Activated CD8-positive, alpha-beta memory T cell treated with anti-CD3 and anti-CD28 coated beads for 1 hour (primary cell): ENCODE measurements at places on chromosomes 3 and 15.

- DNase-seq: peak; percentile 3
Measured at GRCh38 chr3:12471241-12471640, 13.0 kb upstream of the TSEN2 start.

DNA sequence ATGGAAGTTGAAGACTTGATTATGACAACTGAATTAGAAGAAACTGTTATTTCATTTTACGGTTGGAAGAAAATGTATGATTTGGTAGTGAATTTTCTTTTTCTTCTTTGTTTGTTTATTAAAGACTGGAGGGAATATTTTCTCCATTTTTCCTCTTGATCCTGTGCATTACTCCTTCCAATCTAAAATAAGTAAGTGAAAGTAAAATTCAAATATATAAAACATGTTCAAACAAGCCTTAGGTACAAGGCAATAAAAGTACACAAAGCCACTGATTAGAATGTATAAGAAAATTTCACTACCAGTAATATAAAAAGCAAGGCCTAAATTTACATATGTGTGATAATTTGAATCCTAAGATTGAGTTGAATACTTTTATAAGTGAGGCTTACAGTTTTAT, 181.2 kb upstream of the MME start:
- no peak for DNase-seq

DNA sequence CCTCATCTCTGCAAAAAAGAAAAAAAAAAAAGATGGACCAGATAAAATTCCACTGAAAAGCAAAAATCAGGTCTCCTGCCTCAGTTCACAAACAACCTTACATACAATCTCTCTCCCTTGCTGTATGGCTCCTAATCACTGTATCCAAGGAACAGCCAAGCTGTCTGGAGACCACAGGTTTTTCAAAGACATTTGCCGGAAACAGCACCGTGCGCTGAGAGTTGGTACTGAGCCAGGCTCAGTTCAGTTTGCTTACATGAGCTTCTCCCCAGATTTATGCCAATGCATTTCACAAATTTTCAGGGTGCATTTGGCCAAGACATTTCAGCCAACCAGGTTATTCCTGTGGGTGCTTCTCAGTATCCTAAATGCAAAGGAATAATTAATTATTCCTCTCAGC, 4.1 kb downstream of the ACP3 start:
- DNase-seq: no peak

GRCh38 chr3:187971629-187972028, 182.3 kb upstream of the LPP start:
- DNase-seq: no peak

GRCh38 chr3:42094691-42095391, 3.7 kb downstream of the TRAK1 start:
- DNase-seq: no peak

GRCh38 chr15:78540141-78540870, at the start of gene PSMA4:
PSMA4 (plus strand) TSS chr15:78540444; CDS start chr15:78541928, 1,484 bp downstream.
- peak; percentile 94 for DNase-seq

GRCh38 chr3:116179091-116179490, 266.2 kb downstream of the LSAMP start:
- DNase-seq: no peak

- DNase-seq: no peak
Measured at GRCh38 chr15:91528801-91529200, 324.7 kb upstream of the SLCO3A1 start.

DNA sequence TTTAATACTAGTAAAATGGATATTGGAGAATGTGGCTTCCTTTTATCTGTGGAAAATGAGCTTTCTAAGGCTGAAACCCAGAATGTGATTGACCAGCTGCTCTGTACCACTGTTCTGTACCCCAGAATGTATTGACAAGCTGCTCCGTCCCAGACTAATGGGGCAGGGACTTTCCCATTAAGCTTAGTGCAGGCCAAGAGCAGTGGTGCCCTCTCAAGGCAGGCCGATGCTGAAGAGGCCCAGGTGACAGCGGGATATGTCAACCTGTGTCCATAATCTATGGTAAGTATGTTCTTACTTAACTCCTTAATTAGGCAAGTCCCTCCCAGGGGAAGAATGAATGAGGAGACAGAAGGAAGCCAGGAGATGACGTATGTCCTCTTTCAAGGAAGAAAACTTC, 31.1 kb downstream of the SGO1 start:
- no peak for DNase-seq

DNA sequence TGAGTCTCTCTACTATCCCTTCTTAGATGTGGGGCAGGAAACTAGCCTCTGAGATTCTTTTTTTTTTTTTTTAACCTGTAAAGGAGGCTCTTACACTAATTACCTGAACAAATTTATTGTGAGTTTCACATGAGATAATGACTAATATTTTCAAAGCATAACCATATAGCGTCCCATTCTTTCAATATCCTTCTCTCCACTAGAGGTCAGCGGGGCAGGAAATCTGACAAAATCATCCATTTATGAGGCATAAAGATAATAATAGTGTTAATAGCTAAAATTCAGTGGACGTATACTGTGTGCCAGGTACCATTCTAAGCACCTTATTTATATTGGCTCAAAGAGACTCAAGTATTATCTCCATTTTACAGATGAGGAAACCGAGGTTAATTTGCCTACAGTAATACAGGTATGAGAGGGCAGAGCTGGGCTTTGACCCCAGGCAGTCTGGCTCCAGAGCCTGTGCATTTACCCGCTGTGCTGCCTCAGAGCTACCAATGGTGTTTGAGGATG, 16.3 kb upstream of the SMAD6 start:
- DNase-seq: no peak

GRCh38 chr3:74561881-74562280, 52.6 kb downstream of the CNTN3 start:
- no peak for DNase-seq

DNA sequence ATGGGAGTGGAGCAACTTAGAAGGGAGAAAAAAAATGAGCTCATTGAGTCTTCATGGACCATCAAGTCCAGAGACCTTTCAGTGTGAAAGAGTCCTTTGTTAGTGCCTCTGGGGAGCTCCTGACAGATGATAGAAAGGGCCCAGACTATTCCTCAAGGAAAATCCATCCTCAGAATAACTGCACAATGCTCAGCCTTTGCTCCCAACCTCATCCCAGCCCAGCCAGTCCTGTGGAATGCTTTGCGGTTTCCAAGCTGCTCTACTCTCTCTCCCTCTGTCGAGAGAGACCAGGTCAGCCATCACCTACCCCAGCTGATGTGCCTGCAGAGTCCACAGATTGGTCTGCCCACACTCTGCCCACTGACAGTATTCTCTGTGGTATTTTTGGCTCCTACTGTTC, 406.2 kb downstream of the MFSD1 start:
- DNase-seq: no peak

DNA sequence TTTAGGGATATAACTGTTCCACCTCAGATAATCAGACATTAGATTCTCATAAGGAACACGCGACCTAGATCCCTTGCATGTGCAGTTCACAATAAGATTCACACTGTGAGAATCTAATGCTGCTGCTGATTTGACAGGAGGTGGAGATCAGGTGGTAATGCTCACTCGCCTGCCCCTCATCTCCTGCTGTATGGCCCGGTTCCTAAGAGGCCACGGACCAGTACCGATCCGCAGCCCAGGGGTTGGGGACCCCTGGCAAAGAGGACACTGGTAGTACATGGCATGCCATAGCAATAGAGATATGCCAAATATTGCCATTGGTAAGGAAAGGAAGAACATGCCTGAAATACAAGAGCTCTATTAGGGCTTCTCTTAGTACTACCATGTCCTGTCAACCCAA, 59.7 kb downstream of the LSM3 start:
- DNase-seq: no peak

DNA sequence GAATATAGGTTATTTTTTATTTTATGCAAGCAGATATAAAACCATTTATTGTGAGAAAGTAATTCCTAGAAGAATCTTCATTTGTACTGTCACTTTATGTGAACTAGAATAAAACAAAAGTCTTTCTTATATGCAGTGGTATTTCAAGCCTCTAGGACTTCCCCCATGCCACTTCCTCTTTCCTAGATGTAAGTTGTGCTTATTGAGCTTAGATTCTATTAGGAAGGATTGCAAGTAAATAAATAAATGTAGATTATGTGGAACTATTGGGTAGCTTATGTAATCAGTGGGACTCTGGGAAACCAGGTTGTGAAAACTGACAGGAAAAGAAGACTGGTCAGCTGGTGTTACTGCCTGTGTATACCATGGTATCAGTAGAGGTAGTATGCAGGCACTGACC, 169.7 kb downstream of the RSRC1 start:
- no peak for DNase-seq

DNA sequence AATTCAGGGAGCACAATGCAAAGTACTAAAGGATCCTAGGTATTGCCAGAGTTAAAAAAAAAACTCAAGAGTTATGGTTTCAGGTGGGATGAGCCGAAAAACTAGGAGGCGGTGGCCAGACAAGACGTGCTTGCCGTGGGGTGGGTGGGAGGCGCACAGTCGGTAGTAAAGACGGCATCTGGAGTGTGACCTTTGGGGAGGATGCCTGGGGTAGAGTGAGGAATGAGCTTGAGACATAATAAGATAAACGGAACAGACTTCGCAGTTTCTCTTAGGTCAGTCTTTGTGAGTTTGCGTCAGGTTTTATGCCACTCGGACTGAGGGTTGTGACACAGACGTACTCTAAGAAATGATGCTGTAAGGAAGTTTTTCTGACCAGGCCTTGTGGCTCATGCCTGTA, 139.6 kb downstream of the LRRK1 start:
- DNase-seq: no peak

DNA sequence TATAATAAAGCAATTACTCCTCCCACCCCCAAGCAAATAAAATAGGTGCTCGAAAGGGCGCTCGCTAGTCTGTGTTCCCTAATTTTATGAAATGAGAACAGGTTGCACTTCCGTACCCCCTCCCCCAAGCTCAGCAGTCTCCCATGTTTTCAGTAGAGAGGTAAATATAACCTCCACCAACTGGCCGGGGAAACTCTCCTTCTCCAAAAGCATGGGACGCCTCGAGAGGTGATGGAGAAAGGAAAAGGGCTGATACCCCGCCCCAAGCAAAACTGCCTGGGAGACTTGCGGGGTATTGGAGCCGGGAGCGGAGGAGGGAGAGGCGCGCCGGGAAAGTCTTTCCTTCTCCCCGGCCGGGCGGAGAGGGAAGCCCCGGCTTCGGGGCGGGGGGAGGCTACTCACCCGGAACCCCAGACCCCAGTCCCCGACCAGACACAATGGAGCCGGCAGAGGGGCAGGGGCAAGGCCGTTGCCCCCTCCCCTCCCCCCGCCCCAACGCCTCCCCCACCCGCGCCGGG, 605 bp downstream of the DCUN1D1 start:
- DNase-seq: no peak

DNA sequence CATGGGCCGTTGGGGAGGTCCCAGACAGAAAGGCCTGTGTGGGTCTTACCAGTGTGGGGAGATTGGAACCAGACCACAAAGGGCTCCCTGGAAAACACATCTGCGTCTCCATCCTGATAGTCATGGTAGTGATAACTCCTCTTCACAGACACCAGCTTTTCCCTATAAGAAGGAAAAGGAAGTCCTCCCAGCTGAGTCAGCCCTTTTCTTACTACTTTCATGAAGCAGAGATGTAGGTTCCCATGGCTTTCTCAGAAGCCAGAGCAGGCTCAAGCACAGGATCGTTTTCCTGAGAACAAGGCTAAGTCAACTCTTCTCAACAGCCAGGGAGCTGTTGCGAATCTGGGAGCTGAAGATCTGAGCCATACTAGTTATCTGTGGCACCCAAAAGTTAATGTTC, 6.1 kb downstream of the DNASE1L3 start:
- DNase-seq: no peak

DNA sequence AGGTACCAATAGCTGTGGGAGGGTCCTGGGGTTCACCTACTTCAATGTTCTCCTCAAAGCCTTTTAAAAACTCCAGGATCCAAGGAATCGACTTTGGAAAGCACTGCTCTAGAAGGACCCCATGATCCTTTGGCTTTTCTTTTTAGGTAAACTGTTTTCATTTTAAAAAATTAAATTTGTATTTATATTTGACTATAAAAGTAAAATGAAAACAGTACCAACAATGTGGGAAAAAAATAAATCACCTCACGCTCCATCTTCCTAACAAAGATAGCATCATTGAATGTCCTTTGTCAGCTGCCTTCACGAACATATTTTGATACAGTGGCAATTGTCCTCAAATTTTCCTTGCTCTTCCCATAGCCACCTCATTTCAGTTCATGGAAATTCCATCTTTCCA, 127.5 kb downstream of the PLD1 start:
- no peak for DNase-seq

GRCh38 chr15:77499087-77499760, 78.5 kb downstream of the HMG20A start:
- no peak for DNase-seq

DNA sequence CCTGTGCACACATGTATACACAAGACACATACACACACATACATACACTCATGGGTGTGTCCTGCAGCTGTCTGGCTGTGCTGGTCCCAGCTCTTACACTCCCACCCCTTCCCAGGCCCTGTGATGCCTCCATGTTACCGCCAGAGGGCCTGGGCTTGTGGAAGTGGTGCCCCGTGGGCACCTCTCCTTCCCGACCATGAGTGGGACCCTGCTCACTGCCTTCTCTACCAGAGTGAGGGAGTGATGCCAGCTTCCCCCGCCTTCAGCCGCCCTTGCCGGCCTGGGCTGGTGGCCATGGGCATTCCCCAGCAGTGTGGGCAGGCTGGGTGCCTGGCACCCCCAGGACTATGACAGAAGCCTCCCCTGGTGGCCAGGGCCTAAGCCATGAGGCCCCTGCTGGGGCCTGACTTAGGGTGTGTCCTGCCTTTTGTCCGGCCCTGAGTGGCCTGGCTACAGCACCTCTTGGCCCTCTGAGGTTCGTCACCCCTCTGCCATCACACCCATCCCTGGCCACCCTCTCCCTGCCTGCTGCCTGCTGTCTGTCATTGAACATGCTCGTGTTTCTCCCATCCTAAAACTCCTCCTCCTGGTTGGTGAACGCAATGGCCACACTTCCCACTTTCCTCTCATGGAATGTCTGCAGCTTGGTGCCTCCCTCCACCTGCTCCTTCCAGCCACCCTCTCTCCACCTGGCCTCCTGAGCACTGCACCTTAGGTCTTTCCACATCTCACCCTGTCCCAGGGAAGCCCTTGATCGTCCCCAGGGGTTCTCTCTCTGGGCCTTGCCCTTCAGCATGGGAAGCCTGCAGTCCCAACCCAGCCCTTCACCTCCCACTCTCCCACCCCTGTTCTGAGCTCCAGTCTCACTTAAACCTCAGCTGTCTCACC, 14.6 kb downstream of the HDAC11 start:
- no peak for DNase-seq

DNA sequence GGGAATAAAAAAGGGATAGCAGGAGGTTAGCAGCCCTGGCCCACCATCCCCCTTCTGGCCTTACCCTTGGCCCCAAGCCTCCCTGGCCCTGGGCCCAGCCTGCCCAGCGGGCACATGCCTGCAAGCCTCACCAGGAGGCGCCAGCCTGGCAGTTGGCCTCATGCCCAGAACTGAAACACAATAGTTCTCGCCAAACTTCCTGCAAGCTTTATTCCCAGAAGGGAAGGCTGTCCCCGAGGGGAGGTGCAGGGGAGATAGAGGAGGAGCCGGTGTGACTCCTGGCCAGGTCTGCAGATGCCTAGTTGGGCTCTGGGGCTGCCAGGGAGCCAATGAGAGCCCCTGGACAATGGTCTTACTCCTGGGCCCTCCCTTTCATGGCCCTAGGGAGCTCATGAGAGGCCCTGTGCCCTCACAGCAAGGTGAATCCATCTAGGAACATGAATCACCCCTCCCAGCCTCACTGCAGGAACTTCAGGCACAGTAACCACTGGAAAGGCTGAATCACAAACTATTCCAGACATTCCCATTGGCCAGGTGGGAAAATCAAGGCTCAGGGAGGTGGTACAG, 4.0 kb downstream of the CCDC33 start:
- no peak for DNase-seq
